KG1 (cell line): ENCODE measurements at places on chromosomes 7 and 10.

- DNase-seq: peak; percentile 46
These were observed 99.2 kb downstream of the GRK5 start for GRCh38 chr10:119306514-119306951.

- DNase-seq: no peak
These were observed 11.0 kb downstream of the MYO1G start for GRCh38 chr7:44967571-44968446.

- DNase-seq: no peak
These were observed 247.0 kb upstream of the PPP2R2D start for GRCh38 chr10:131653554-131654470.

- DNase-seq: no peak
These were observed 3.5 kb downstream of the COBL start for GRCh38 chr7:51312951-51313737.

- no peak for DNase-seq
These were observed 270.1 kb downstream of the TCERG1L start for GRCh38 chr10:131041441-131041840.

DNA sequence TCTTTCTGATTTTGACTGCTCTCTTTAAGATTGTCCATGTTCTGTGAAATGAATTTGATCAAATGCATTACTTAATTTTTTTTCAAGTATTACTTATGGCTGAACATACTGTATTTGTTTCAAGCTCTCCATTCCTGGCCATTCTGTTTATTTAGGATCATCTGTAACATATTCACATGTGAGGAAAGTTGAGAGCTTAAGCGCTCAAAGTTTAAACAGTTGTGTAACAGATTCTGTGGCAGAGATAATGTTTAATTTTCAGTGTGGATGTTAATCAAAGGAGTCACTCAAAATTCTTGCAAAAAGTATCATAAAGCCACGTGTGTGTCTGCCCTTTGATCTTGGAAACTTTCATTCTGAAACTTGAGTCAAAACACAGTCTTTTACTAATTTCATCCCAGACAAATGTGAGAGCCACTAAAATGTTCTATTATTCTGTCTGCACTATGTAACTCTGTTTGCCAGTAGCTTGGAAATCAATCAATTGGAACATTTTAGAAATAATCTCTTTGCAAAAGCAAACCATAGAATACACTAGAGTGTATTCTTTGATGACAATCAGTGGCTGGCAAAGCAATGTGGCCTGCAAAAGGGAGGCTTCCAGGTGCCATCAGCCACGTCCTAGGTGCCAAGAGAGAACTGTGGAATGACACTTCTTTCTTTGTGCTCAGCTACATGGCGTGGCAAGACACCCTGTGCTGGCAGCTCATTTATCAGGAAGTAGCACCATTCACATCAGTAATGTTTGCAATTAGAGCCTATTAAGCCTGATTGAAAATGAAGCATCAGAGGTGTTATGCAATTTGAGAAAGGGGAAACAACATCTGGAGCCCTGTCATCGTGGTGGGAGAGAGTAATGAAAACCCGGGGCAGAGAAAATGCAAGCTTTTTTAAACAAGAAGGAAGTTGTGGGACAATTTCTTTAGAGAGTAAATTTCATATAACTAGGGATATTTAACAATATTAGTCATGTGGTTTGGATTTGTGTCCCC, 40.9 kb downstream of the ARL5B start:
- no peak for DNase-seq

- no peak for DNase-seq
These were observed 223.7 kb upstream of the ZMIZ1 start for GRCh38 chr10:78844960-78845607.
